Fibroblast of lung (primary cell): ENCODE measurements at places on chromosomes 12 and 14. TPM values are rescaled to one million over a fixed set of nuclear protein-coding genes. Genes with fewer than 3 reads are reported as not detected.

GRCh38 chr12:1926251-1926657 is 7.8 kb upstream of the CACNA2D4 start:
- H3K4me3 ChIP-seq: no peak overlapping the region
- no peak overlapping the region for H3K27ac ChIP-seq
- H3K27me3 ChIP-seq: peaks cover 15% of the 10 kb centered on the region
- H3K4me1 ChIP-seq: no peaks in the 10 kb centered on the region
- no peaks in the 10 kb centered on the region for H3K36me3 ChIP-seq
- DNase-seq: no peak

DNA sequence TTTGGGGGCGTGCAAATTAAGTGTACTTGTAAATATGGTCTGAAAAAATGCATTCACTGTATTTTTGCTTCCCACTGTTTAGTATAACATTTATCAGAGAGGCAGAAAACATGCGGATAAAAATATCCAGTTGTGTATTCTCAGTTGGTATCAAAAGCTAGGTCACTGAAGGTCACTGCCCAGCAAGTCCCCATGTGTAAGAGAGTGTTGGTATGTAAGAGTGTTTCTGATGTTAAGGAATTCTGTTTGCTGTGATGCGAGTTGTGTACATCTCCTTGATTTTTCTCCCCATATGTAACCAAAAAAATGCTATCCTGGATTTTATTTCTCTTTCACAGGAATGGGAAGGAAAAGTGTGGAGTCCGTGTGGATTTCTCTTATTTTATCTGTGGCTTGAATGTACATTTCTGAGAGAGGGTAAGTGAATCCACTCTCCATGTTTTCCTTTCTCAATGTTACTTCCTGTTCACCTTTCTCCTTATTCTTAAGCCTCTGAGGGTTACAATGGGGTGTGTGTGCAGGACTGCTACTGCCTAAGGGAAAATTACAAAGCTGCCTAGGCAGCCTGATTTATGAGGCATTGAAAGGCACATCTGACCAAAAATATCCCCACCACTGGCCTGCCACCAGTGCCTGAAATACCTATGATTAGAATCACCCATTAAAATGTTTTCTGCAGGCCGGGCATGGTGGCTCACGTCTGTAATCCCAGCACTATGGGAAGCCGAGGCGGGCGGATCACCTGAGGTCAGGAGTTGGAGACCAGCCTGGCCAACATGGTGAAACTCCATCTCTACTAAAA is 97.9 kb upstream of the USP44 start:
- no peaks in the 10 kb centered on the region for H3K27me3 ChIP-seq
- peaks cover 7% of the 10 kb centered on the region for H3K4me1 ChIP-seq
- peak; percentile 7 for DNase-seq
- no peak overlapping the region for H3K27ac ChIP-seq

DNA sequence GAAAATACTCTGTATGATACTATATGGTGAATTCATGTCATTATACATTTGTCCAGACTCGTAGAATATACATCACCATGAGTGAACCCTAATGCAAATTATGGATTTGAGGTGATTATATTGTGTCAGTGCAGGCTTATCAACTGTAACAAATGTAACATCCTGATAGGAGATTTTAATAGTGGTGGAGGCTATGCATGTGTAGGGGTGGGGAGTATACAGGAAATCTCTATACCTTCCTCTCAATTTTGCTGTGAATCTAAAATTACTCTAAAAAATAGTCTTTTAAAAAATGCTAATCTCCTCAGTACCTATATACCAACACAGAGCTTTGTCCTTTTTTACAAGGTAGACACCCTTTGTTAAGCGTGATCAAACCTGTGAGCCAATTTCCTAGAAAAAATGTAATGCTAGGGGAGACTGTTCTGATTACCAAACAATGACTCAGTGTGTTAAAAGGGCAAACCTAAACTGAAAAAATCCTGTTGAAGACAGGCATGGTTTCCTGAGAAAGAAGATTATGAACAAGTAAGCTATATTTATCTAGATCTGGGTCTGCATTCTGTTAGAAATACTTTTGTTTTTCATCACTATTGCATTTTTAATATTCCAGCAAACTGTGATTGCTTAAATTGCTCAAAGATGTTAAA is 170.9 kb downstream of the DUSP6 start:
- H3K4me1 ChIP-seq: no peaks in the 10 kb centered on the region
- H3K27me3 ChIP-seq: no peaks in the 10 kb centered on the region
- no peaks in the 10 kb centered on the region for H3K36me3 ChIP-seq
- peak; percentile 73 for DNase-seq

The PPP4R3A gene
- total RNA-seq: 77.8 and 88.0 TPM in 2 replicates
